ENCODE measurements at places on chromosomes 13 and 19.

DNA sequence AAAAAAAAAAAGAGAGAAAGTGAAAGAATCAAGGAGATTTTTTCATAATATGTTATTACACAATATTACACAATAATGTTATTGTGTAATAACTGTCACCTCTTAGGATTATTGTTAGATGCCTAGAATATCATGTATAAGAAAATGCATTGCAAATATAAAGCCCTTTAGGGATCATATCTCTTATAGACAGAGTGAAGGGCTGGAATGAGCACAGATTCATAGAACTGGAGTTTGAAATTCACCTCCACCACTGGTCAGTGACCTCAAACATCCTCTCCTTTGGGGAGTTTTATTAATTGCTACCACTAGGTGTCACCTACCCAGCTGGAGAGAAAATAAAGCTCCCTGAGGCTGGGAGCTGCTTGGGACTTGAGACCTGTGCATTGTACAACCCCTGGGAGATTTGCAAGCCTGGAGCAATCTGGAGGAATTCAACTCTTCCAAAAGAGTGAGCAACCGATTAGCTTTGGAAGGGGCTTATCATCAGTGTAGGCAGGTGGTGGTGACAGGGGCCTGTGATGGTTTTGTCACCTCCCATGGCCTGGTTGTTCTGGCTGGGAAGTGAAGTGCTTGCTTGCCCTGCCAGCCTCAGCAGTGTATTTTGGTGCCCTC is 30.3 kb upstream of the FRY start:
- no peak for DNase-seq

DNA sequence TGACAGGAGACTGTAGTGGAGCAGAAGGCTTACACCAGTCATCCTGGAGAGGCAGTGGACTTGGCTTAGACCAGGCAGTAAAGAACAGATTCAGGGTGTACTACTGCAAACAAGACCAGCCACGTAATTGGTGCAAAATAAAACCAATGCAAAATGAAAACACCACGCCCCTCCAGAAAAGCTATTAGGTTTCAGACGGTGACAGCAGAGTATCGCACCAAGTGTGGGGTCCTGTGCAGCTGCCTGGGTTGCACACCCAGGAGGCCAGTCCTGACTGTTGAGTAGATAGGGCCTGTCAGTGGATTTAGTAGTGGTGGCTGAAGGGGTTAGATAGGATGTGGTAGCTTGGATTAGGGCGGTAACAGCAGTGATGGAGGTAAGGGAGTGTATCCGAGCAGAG is 5.4 kb upstream of the PRKACA start:
- DNase-seq = no peak

DNA sequence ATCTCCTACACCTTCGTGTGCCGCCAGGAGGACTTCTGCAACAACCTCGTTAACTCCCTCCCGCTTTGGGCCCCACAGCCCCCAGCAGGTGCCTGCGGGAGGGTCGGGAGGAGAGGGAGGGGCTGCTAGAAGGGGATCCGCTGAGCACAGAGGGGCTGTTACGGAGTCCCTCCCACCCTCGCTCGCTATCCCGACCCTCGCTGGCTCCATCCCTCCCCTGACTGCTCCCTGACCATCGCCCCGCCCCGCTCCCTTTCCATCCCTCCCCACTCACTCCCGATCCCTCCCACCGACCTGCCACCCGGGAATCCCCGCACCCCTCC is 780 bp downstream of the CD177 start:
- DNase-seq = no peak

DNA sequence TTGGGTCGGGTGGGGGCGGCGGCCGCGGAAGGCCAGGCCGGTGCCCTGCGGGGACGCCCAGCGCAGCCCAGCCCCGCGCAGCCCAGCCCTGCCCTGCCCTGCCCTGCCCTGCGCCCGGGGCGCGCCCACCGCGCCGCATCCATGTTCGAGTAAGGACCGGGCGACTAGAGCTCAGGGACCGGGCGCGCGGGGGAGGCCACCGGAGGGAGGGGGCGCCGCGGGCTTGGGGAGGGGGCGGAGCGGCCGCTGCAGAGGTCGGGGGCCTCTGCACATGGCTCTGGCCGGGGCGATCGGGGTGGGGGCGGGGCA is 169 bp downstream of the GRAMD1A start:
- DNase-seq = no peak

- DNase-seq = no peak
Observed at GRCh38 chr13:29922896-29923295, 72.5 kb upstream of the UBL3 start.

- no peak for DNase-seq
Observed at GRCh38 chr19:7933828-7934725, 8.1 kb upstream of the CTXN1 start.

GRCh38 chr19:15563931-15564330 is 51.1 kb upstream of the CYP4F8 start:
- DNase-seq = no peak

GRCh38 chr19:9309974-9310446 is 372 bp upstream of the ZNF699 start:
- DNase-seq = no peak

DNA sequence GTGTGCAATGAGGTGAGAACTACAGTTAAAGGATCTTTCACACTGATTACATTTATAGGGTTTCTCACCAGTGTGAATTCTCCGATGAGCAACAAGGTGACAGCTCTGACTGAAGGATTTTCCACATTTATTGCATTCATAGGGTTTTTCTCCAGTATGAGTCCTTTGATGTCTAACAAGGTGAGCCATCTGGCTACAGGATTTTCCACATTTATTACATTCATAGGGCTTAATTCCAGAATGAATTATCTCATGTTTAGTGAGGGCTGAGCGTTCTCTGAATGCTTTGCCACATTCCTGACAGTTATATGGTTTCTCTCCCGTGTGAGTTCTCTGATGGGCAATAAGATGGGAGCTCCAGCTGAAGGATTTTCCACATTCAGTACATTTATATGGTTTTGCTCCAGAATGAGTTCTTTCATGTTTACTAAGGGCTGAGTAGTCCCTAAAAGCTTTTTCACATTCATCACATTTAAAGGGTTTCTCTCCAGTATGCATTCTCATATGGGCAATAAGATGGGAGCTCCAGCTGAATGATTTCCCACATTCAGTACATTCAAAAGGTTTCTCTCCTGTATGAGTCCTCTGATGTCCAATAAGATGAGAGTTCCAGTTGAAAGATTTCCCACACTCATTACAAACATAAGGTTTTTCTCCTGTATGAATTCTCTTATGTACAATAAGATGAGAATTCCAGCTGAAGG is 4.4 kb upstream of the C19orf18 start:
- no peak for DNase-seq

DNA sequence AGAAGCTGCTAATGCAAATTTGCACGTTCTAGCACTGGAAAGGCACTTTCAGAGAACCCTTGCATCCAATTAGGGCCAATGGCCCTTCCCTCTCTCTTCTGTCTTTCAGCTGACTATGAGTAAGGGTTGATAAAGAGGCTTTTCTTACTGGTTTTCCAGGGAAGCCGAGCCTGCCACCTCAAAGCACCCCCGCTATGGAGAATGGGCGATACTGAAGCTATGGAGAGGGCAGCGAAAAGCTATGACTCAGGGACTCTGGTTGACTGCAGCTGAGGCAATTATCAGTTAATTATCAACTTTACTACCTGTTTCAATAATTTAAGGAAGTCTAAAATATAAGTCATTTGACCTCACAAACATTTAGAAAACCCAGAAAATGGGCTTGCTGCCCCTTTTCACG is 115.8 kb downstream of the TRPC4 start:
- DNase-seq = no peak

DNA sequence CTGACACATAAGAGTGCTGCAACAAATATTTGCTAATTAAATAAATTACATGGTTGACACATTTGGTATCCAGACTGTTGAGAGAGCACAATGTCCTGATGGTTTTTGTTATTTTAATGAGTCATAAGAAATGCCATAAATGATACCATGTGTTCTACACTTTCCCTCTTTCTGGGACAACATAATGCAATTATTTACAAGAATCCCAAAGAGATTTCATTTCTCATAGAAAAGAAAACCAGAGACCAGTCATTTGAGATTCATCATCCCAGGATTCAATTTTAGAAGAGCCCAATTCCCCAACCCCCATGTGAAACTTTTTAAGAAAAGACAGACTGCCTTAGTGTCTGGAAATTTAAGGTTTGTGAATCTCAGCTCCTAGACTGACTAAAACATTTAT is 399.6 kb downstream of the DCT start:
- DNase-seq = no peak

DNA sequence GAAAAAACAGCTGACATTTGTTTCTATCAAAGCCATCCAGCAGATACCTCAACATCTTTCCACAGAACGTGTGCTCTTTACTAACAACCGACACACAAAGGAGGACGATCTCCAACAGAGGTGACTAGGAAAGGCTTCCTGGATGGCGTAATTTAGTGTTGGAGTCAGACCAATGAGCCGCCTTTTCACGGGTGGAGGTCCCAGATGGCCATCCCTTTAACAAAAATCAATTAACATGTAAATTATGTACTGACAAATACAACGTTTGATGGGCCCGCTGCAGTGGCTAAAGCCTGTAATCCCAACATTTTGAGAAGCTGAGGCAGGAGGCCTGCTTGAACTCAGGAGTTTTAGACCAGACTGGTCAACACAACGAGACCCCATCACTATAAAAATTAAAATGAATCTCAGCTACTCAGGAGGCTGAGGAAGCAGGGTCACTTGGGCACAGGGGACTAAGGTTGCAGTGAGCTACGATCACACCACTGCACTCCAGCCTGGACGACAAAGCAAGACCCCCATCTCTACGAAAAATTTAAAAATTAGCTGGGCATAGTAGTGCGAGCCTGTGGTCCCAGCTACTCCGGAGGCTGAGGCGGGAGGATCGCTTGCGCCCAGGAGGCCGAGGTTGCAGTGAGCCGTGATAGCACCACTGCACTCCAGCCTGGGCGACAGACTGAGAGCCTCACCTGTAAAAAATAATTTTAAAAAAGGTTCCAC is 1.2 kb upstream of the DPY19L3 start:
- no peak for DNase-seq

- no peak for DNase-seq
Observed at GRCh38 chr19:48348045-48348444, 15.7 kb downstream of the TMEM143 start.

DNA sequence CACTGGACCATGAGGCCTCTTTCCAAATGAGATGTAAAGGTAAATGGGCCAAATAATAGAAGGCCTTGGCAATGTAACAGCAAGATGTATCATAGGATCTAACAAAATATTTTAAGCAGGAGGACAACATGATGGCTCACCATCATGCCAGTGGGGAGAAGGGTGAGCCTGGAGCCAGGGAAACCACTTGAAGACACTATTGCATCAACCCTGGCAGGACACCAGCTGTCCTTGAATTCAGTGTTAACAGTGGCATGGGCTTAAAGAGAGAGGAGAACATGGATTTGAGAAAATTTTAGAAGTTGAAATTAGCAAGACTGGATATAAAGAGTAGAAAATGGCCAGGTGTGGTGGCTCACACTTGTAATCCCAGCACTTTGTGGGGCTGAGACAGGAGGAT is 6.7 kb upstream of the RCBTB2 start:
- DNase-seq = no peak

DNA sequence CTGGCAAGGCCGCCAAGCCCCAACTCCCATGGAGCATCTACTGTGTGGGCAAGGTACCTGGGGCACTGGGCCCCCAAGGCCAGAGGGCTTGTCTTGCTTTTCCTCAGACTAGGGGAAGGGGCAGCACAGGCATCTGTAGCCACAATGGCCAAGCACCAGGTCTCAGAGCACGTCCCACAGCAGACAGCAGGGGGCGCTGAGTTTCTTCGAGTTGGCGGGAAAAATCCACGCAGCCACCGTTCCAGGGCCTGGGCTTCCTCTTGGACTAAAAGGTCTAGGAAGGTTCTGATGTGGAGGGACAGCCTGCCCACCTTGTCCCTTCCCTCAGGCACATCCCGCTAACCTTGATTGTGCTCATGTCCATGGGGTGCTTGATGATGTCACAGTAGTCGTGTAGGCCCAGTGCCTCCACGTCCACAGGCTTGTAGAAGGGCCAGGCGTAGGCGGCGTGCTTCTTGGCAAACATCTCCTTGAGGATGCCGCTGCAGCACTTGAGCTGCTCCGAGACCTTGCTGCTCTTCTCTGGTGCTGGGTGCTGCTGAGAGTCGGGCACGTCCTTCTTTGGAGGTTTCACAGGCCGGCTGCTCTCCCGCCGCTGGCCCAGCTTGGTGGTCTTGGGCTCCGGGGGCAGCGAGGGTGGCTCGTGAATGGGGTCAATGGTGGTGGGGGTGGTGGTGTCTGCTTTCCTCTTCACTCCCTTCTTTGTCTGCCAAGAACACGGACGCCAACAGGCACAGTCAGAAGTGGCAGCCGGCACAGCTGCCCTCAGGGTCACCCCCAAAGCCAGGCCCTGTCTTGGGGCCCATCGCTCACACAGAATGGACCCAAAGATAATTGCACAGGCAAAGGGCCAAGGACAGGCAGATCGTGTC is 32.0 kb upstream of the EPHX3 start:
- DNase-seq = peak; percentile 72

- DNase-seq = no peak
Observed at GRCh38 chr19:1648459-1648849, 4.0 kb downstream of the TCF3 start.

DNA sequence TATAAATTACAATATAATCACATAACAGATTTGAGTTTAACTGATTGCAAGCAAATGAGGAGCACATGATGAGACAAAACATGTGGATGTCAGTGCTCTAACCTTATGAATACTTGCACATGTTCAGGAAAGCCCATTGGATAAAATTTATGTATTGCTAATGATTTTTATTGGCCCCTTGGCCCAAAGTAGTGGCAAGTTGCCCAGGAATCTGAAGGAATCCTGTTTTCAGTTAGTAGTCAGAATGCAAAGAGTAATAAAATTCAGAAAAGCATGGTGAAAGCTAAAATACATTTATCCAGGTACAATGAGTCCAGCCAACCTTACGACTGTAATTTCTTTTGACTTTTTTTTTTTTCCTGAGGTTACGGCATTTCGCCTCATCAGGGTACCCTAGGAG is 1539.4 kb downstream of the EFNB2 start:
- no peak for DNase-seq

GRCh38 chr19:3736106-3736724 is 25.3 kb downstream of the APBA3 start:
- no peak for DNase-seq

DNA sequence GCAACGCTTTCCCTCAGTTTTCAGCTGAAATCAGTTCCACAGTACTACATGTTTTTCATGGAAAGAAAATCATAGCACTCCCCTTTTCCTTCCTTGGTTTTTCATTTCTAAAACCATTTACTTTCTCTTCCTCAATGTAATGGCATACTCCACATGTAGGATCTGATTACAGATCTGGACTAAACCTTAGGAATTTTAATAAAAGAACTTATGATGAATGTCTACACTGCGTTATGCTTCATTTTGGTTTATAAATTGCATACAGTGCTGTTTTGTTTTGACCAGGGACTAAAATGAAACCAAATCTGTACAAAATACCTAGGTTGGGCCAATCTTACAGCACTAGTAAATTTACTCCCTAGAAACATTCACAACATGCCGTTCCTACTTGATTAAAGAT is 589.9 kb downstream of the TBC1D4 start:
- no peak for DNase-seq

GRCh38 chr19:57362419-57362818 is 932 bp upstream of the TRAPPC2B start:
- no peak for DNase-seq

GRCh38 chr19:4896372-4896771 is 6.3 kb downstream of the ARRDC5 start:
- no peak for DNase-seq

Measured in activated CD4-positive, alpha-beta T cell treated with anti-CD3 and anti-CD28 coated beads, Interleukin-2, amount 50 U/mL, for 4 hours (primary cell).